ENCODE measurements at places on chromosomes 5 and 9. TPM values are rescaled to one million over a fixed set of nuclear protein-coding genes. Genes with fewer than 3 reads are reported as not detected.

The LCN2 gene
- 1.6 TPM for total RNA-seq

The IRX1 gene
- total RNA-seq: 3.3 TPM

The NMUR2 gene
- total RNA-seq: not detected

The LECT2 gene
- not detected for total RNA-seq

The SHLD3 gene
- 6.5 TPM for total RNA-seq

The LVRN gene
- total RNA-seq: 135 TPM

The SLC1A1 gene
- total RNA-seq: 7.5 TPM

The SHOC1 gene
- total RNA-seq: not detected

The IL7R gene
- 28.0 TPM for total RNA-seq
